ENCODE measurements at places on chromosomes 2 and 18. TPM values are rescaled to one million over a fixed set of nuclear protein-coding genes. Genes with fewer than 3 reads are reported as not detected.

SLC8A1 gene
- 990 TPM for total RNA-seq

DNA sequence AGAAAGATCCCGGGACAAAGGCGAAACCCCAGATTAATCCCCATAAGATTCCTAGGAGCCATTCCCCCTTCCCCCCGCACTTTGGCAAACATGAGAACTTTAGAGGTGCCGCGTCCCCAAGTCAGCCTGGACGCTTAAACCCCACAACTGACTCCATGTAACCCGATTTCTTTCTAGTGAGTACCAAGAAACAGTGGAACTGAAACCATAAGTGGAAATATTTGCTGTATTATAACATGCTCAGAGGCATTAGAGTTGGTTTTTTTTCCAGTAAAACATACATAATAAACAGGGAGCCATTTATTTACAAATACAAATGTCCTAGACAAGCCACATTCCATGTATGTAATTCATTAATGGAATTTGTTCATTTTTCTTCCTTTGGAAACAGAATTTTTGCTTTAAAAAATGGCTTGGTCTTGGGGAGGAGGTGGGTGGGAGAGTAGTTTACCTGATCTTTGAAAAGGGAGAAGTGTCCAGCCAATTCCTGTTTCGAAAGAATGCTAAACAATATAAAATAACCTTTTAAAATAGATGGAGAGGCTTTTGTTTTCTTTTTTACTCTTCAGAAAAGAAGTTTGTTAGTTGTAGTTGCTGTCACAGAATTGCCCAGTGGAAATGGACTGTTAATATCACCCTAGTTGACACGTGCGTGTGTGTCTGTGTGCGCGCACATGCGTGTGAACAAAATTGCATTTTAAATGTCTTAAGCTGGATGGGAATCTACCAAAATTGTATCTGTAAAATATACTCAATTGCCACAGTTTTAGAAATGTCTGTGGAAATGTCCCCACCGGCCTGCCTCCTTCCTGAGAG is 10.6 kb downstream of the POU3F3 start:
- no peak for DNase-seq

GRCh38 chr2:71422786-71423185 is 30.6 kb upstream of the DYSF start:
- no peak for DNase-seq

GRCh38 chr18:33901894-33902512 is 322.7 kb downstream of the NOL4 start:
- DNase-seq: no peak

GRCh38 chr2:175167076-175167791 is 769 bp downstream of the ATF2 start:
- peak; percentile 30 for DNase-seq

DNA sequence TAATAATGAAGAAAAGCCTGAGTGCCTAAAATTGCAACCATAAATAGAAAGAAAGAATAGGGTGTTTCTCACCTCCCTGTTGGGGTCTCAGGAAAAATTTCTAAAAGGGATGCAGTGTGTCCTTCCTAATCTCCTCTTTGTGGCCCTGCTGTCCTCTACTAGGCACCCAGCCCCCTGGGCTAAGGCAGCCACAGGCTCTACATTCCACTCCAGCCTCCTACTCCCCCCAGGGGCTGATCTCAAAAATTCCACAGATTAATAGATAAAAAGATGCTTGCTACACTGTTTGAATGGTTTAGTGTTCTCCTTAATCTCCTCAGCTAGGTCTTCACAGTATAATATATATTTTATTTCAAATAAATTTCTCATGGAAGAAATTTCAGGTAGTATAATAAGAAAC is 17.6 kb downstream of the SATB2 start:
- DNase-seq: no peak

DNA sequence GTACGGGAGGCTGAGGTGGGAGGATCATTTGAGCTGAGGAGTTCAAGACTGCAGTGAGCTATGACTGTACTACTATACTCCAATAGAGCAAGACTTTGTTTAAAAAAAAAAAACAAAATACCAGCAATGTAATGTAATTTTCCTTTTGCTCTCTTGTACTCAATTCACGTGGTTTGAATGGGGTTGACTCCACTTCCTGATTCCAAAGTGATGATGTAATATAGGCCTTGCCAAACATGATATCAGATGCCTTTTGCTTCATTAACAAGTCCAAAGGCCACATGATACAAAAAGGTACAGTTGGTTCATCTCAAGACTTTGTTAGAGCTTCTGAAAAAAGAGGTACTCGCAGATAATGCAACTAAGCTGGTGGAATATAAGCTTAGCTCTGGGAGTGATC is 321.8 kb downstream of the ZEB2 start:
- no peak for DNase-seq

DNA sequence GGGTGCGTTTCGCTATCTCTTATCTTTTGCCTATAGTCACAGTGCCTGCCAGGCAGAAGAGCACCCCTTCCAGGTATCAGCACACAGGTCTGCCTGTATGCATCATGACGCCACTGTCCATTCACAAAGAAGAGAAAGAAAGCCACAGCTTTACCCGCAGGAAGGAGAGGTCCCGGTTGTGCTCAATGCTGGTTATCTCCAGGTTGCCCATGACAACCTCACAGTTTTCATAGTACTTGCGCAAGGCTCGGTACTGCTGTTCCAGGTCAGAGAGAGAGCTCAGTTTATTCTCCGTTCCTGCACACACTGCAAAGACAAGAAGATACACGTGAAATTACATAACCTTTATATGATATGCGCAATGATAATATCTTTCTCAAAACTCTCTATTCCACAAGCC is 414.0 kb downstream of the ERBB4 start:
- no peak for DNase-seq

GRCh38 chr18:44795241-44795640 is 114.6 kb downstream of the SETBP1 start:
- DNase-seq: no peak

GRCh38 chr2:123283431-123283830 is 741.7 kb upstream of the CNTNAP5 start:
- no peak for DNase-seq

DNA sequence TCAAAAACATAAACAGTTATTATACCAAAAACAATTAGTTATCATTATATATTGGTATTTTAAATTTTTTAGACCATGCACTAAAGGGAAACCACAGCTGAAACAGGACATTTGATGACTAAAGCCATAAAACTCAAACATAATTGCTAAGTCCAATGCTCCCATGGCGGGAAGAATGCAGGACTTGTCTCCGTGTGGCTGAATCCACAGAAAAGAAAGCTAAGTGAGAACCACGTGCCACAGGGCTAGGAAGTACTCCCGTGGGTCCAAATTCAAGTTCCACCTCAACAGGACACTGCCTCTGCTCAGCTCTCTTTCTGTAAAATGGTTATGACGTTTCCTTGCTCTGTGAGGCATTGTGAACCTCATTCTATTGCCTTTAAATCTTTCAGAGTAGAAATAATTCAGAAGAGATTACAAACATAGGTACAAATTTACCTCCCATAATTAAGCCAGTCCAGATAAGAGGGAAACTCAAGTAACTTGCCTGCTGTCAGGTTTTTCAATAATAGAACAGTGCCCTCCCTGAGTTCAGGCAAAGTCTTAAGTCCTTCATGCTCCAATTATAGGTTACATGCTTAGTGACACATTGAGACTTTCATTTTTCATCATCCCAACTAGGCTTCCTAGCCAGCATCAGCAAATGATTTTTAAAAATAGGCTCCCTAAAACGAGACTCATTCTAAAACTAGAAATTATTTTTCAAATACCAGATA is 36.7 kb downstream of the FTCDNL1 start:
- DNase-seq: no peak

DNA sequence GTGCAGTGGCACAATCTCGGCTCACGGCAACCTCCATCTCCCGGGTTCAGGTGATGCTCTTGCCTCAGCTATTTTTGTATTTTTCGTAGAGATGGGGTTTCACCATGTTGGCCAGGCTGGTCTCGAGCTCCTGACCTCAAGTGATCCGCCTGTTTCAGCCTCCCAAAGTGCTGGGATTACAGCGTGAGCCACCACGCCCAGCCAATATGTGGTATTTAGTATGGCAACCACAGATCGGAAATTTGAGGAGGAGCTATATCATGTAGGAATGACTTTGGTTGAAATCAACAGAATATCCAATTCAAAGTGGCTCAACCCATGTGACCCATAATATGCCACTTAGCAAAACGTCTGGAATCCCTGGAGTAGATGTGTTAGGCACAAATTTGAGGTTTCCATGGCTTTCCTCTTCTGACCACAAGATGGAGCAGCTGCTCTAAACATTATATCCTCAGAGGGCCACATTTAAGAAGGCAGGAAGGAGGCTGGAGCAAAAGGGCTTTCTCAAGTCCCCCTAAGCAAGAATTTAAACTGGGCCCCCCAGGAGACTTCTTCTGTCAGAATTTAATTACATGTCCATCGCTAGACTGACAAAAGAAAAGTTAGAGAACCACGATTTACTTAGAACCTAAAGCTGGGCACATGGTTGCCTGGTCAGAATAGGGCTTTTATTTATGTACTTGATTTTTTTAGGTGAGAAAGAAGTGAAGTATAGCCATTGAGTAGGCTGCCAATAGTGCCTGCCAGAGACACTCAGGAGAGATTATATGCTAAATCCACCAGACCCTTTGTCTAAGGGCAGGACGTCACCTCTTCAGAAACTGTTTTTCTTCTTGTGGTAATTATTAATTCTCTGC is 49.6 kb upstream of the ITSN2 start:
- DNase-seq: no peak

DNA sequence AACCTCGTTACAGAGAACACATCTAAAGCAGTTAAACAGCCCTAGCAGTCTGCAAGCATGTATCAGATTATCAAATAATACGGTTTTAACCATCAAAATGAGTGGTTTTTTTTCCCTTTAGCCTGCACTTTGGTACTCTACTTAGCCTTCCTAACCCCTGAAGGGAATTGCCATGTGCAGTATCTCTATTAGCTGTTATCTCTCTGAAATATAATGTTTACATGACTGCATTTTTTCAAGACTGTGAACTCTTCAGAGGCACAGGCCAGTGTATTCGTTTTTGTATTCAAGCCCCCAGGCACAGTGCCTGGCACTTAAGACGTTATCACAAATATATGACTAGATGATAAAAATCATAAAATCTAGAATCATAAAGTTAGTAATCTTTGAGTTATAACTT is 509.5 kb downstream of the PARD3B start:
- DNase-seq: no peak

- no peak for DNase-seq
Measured at GRCh38 chr2:186125156-186125555, 360.9 kb upstream of the ZC3H15 start.

INO80C gene
- 20.3 TPM for total RNA-seq

DNA sequence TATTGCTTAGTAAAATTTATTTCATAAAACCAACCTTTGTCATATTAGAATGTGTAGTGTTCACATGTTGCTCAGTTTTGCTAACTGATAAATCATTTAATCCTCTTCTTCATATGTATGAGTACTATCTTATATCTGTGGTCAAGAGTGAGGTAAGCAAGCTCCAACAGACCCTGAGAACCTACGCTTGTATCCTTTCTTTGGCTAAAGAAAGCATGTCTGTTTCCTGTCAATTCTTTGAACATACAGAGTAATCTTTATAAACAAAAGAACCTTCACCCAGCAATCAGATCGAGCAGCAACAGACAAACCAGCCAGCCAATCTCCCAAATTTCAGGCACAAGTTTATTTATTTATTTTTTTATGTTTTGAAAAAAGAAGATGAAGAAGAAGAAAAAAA is 6.4 kb downstream of the ADCYAP1 start:
- DNase-seq: no peak

GRCh38 chr18:20988726-20989125 is 122.9 kb downstream of the ROCK1 start:
- no peak for DNase-seq

- DNase-seq: no peak
Measured at GRCh38 chr2:74944987-74945787, 13.3 kb upstream of the POLE4 start.

GRCh38 chr2:238947920-238948710 is 100.2 kb downstream of the TWIST2 start:
- peak; percentile 62 for DNase-seq

DNA sequence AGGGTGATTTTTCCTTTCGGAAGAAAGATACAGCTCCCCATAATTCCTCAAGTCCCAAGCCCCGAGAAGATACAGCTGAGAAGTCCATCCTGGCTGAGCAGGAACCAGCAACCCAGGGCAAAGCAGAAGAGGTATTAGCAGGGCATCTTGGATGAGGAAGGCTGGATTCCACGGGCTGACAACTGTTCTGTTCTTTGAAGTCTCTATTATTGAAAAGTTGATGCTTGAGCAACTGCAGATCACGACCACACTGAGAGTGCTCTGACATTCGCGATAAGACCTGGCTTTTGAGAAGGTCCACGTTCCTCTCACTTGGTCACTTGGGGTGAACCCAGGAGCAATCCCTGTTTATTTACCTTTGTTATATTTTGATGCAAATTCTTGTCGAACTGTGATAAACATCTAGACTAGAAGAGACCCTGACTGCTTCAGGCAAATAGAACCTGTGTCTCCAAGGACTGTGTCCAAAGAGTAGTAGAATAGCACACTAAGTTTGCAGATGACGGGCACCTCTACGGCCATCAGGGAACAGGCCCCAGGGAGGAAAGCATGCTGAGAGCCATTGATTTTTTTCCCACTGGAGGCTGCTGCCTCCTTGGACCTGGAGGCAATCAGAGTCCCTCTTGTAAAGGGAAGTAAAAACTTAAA is 133.1 kb downstream of the ARL4C start:
- DNase-seq: no peak

OTOF gene
- not detected for total RNA-seq

- no peak for DNase-seq
Measured at GRCh38 chr2:194616334-194616733, 1040.7 kb upstream of the SLC39A10 start.
